Stimulated activated naive CD4-positive, alpha-beta T cell (primary cell): ENCODE measurements at places on chromosomes 7 and 10.

- DNase-seq = no peak
Measured at GRCh38 chr7:66781408-66782090, 41.0 kb downstream of the RABGEF1 start.

- no peak for DNase-seq
Measured at GRCh38 chr10:95279042-95279820, 11.6 kb downstream of the PDLIM1 start.

DNA sequence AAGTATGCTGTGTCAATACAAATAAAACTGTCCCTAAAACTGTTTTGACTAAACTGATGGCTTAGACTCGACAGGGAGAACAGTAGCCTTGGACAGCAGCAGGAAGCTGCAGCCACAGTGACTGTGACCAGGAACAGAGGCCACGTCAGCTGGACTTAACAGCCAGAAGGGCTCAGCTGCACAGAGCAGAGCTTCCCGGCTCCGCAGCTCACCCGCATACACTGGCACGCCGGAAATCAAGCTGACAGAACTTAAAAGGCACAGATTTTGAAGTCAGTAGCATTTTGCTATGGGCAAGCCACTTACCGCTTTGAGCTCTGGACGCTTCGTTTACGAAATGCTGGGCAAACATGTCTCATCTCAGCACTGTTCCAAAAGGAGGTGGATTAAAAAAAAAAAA lies 769.7 kb upstream of the AUTS2 start:
- no peak for DNase-seq

GRCh38 chr10:13268841-13269240 lies 31.0 kb downstream of the PHYH start:
- no peak for DNase-seq

- no peak for DNase-seq
Measured at GRCh38 chr10:93726024-93726423, 23.6 kb upstream of the FRA10AC1 start.

GRCh38 chr7:37247861-37248260 lies 200.8 kb downstream of the ELMO1 start:
- DNase-seq = no peak
